CD4-positive, alpha-beta T cell treated with Interleukin-6 at 100 ng/mL for 8 hours (primary cell): ENCODE measurements at places on chromosomes 4 and X.

- DNase-seq: no peak
Measured at GRCh38 chr4:25800245-25800644, 62.5 kb downstream of the SEL1L3 start.

DNA sequence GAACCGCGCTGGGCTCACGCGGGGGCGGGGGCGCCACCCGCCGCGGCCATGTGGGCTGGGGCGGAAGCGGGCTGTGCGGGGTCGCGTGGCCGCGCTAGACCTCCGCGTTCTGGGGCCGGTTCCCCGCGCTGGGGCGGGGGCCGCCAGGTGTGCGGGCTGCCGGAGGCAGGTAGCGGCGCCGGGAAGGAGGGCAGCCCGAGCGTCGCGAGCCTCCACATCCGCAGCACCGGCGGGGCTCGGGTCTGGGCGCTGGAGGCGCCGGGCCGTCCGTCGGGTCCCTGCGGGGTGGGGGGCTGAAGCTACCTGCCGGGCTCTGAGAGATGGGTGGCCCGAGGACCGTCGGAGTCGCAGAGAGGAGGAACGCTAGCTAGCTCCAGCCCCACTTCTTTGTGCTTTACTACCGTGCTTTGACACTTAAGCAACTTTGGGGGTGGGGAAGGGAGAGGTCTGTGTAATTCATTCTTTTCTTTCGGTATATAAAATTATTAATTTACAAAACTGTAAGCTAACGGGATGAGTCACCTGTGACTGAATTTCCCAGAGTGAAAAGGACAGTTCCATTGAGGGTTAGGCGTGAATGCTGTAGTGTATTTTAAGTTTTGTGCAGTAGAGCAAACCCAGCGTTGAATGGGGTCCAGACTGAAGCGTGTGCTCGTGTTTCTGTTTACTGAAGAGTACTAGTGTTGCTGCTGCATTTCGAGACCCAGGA lies 689 bp downstream of the METAP1 start:
- DNase-seq: no peak

- no peak for DNase-seq
Measured at GRCh38 chrX:21487832-21488231, 113.6 kb downstream of the CNKSR2 start.

DNA sequence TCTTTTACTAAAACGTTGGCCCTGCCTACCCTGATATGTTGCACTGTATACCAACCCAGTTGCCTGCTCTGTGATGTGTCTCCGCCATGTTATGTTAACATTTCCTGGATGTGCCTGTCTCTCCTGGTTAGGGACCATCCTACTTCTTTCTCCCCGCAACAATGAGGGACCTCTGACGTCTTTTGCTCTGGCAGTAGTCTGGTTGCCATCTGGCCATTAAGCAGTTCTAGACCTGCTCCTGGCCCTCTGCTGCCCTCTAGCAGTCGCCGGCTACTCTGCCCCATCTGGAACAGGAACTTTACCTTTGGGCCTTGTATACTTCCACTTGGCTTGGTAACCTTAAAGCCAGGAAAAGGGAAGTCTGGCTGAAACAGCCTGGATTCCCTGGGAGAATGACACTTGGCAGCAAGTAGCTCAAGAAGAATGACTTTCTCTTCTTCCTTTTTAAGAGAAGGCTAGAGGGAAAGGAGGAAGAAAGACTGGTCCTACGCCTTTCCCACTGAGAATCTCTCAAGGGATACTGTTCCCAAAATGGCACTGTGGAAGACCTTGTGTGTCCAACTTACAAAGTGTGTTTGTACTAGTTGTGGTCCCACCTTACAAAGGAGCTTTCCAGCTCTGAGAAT lies 63.5 kb downstream of the GPC3 start:
- DNase-seq: peak; percentile 35

DNA sequence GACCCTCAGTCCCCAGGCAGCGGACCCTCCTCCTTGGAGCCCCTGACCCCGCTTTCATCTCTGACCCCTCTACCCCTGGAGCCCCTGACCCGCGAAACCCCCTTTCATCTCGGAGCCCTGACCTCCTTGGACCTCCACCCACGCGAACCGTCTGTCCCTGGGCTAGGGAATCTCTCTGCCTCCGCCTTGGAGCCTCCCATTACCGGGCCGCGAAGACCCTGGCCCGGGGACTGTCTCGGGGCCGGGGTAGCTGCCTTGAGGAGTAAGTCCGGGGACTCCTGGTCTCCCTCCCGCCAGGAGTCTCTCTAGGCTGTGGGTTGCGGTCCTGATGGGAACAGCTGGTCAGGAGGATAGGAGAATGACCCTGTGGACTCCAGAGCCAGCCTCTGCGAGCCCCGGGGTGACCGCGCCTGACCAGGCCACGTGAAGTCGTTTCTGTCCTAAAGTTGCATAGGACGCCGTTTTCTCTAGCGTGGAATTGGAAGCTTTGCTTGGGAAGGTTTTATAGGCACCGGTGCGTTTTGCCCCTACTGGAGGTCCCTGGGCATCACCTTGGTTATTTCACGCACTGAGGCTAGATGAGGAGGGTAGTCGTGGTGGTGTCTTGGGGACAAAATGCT lies 824 bp downstream of the TBC1D14 start:
- DNase-seq: no peak

GRCh38 chrX:119478504-119478903 lies 10.3 kb downstream of the SLC25A5 start:
- no peak for DNase-seq
